ENCODE measurements at places on chromosomes 5 and 9.

DNA sequence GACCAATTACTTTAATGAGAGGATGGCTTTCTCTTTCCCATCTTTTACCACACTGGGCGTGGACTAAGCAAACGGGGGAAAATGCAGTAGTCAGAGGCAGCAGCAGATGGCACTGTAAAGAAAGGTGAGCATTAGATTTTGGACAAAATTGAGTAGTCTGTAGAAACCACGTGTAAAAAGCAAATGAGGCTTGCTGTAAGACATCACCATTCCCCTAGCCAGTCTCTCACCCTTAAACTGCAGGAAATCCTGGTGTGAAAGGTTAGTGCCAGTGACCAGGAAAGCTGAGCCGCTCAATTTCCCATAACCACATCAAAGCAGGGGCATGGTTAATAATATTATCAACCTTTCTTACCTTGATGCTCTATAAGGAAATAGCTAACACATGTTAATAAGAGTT lies 31.8 kb downstream of the SPATA31C2 start:
- DNase-seq, result no peak

DNA sequence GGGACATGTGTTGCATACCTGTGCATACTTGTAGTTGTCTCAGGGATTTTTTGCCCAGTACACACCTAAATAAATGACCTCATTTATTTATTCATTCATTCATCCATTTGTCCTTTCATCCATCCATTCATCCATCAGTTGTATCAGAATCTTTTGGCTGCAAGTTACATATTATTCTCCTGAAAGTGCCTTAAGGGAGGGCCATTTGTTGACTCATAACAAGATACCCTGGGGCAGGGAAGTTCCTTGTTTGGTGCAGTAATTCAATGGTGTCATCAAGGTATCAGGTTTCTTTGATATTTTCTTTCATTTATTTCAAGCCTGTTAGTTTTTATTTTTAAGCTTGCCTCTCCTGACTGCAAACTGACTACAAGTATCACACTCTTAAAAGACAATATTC lies 597.9 kb upstream of the TLE4 start:
- no peak for DNase-seq

GRCh38 chr5:172004824-172005237 lies 1.6 kb downstream of the FBXW11 start:
- no peak for DNase-seq

GRCh38 chr9:5518171-5518936 lies 8.0 kb downstream of the PDCD1LG2 start:
- no peak for DNase-seq

DNA sequence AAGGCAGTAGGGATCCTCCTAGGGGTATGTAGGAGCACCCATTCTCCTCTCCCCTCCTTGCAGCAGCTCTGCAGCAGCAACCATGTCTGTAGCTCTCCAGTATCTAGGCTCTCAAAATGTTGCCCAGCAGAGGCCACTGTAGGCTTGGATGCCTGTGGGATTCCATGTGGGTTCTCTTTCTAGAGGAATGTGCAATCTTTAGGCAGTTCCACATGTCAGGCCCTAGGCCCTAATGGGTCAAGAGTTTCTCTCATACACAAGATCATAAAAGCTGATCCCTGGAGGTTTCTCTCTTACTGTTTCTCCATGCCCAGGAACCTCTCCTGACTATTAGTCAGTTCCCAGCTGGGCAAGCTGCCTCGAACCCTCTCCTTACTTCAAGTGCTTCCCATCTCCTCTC lies 215.8 kb downstream of the FRMD3 start:
- DNase-seq, result no peak

DNA sequence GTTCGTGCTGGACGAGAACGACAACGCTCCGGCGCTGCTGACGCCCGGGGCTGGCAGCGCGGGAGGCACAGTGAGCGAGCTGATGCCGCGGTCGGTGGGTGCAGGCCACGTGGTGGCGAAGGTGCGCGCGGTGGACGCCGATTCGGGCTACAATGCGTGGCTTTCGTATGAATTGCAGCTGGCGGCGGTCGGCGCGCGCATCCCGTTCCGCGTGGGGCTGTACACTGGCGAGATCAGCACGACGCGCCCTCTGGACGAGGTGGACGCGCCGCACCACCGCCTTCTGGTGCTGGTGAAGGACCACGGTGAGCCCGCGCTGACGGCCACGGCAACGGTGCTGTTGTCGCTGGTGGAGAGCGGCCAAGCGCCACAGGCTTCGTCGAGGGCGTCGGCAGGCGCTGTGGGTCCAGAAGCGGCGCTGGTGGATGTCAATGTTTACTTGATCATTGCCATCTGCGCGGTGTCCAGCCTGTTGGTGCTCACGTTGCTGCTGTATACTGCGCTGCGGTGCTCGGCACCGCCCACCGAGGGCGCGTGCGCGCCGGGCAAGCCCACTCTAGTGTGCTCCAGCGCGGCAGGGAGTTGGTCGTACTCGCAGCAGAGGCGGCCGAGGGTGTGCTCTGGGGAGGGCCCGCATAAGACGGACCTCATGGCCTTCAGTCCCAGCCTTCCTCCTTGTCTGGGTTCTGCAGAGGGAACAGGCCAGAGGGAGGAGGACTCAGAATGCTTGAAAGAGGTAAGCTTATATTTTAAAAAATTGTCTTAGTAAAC lies 2.2 kb downstream of the PCDHA13 start:
- no peak for DNase-seq

DNA sequence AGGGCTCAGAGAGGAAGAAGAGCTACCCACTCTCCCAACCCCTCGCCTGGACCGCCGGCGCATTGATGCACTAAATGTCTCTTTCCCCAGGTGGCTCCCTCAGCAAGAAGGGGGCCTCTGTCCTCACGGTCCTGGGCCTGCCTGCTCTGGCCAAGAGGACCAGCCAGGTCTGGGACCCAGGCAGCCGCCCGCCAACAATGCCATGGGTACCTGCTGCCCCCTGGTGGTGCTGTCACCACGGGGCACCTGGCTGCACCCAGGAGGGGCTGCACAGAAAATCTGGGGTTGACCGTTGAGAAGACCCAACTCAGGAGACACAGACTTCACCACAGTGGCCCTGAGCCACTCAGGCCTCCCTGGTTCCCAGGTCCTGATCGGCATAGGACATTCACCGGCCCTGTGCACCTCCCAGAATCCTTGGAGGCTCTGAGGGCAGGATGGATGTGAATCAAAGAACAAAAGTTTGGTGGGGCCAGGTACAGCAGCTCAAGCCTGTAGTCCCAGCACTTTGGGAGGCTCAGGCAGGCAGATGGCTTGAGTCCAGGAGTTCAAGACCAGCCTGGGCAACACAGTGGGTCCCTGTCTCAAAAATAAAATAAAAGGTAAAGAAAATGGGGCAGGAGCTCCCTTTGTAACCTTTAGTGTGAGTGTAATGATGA lies 2.4 kb upstream of the VAV2 start:
- DNase-seq, result peak; percentile 55

DNA sequence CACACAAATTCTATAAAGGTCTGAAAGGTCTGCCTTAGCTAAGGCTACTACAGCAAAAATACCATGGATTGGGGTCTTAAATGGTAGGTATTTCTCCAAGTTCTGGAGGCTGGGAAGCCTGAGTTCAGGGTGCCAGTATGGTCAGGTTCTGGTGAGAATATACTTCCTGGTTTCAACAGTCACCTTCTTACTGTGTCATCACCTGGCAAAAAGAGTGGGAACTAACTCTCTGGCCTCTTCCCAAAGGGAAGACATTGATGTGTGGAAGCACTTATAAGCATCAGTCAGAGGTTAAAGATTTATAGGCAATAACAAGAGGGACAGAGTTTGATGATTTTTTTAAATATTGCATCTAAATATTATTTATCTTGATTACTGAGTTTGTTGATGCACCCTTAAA lies 53.0 kb downstream of the ZNF622 start:
- no peak for DNase-seq

- no peak for DNase-seq
These were observed 570 bp downstream of the CREBRF start for GRCh38 chr5:173056783-173057061.

- DNase-seq, result no peak
These were observed 48.4 kb upstream of the PWWP2A start for GRCh38 chr5:160167624-160168165.

DNA sequence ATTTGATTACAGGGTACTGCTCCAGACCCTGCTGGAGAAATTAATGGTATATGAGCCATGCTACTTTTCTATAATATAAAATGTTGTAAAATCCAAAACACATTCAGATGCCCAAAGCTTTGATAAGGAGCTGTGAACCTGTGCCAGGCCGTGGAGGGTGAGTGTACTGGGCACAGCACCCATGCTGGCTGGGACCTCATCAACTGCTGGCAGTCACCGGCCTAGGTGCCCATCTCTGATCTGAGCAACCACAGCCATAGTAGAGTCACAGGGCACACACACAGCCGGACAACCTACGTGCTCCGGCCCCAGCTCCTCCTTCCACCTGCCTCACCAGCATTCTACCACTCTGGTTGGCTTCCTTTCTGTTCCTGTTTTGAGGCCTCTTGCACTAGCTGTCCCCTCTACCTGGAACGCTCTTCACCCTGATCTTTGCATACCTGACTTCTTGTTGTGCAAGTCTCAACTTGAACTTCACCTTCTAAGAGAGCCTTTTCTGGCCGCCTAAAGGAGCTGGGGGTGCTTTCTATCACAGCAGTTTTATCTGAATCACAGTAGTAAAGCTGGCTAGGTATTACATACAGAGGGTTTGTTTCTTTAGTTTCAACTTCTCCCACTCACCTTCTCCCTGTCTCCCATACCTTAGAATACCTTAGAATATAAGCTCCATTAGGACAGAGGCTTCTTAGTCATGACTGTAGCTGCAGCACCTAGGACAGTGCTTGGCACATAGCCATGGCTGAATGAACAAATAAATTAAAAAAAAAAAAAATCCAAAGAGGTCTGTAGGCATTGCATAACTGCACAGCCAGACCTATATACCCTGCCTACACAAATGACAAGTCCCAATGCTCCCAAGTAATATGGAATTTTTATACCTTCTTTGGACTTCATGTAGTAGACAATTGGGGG lies 51.7 kb downstream of the MED27 start:
- no peak for DNase-seq

DNA sequence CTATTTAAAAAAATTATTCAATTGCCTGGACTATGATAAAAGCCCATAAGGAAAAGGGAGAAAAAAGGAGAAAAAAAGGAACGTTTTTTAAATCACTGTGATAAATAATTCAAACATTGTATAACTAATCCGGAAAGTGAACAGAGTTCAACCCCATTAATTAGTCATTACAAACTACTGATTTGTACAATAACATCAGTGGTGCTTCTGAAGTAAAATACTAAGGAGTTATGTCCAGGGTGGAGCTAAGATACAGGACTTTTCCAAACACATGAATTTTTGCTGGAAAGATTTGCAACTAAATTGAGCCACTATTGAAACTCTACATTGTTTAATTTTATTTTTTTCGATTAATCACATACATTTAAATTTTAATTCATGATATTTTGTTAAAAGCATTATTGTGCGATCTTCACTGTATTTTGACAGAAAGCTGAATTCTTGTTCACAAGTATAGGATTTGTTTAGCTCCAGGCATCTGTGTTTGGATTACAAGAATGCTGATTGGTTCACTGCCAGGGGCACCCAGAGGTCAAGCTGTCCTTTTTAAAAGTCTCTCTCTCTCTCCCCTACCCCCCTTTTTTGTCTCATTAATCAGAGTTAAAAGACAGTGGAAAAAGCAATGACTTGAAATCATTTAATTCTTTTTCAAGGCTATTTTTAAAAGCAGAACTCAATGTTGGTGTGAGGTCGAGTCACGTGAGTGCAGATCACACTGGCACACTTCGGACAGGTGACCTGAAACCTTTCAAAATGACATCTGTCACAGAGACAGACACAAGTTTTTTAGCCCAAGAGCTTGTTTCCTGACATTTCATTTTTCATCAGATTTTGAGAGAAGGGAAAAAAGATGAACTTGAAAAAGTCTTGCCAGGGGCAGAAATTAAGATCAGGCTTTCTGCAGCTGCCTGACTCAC lies 387.3 kb downstream of the NR2F1-AS1 start:
- no peak for DNase-seq

- no peak for DNase-seq
These were observed 58.8 kb upstream of the RNF130 start for GRCh38 chr5:180130291-180130869.

DNA sequence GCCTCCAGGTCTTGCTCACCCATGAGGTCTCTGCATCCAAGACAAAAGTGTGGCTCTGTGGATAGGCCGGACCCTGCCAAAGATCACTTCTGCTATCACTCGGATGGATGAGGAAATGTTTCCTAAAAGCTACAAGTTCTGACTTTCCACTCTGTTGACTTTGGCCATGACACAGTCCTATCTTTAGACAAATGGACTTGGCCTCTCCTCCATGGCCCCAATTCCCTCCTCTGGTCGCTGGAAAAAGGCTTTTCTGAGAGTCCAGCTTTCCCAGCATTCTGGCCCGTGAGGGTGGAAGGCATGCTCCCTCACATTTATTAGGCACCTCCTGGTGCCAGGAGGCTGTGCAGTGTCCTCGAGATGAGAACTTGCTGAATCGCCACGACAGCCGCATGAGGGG lies 83.1 kb downstream of the COL27A1 start:
- DNase-seq, result no peak

GRCh38 chr9:112556497-112557442 lies 70.1 kb downstream of the KIAA1958 start:
- DNase-seq, result no peak

DNA sequence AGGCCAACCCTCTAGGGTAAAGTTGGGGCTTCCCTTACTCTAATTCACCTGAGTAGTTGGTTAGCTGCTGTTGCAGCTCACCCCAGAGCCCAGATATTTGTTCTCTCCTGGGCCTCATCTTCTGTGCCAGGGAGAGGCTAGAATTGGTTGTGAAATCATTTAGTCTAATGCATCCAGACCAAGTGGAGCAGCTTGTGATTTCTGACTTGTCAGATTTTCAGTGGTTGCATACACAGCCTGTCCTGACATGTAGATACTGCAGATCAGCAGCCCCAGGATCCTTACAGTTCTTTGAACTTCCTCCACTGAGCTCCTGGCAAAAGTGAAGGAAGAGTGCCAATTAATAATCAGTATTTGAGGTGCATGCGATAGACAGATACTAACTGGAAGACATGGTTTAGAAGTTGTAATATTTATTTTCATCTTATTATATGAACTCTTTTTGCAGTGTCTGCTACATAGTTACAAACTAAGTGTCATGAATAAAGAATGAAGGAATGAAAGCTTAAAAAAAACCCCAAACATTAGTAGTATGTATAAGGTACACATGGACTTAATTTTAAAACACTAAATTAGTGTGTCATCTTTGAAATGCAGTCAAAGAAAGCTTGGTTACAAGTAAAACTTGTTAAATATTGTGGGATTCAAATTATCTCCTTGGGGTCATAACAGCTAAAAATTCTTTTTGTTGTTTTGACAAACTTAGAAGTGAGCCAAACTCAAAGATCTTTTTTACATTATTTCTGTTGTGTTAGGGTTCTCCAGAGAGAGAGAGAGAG lies 128.5 kb downstream of the VPS13A start:
- DNase-seq, result no peak

DNA sequence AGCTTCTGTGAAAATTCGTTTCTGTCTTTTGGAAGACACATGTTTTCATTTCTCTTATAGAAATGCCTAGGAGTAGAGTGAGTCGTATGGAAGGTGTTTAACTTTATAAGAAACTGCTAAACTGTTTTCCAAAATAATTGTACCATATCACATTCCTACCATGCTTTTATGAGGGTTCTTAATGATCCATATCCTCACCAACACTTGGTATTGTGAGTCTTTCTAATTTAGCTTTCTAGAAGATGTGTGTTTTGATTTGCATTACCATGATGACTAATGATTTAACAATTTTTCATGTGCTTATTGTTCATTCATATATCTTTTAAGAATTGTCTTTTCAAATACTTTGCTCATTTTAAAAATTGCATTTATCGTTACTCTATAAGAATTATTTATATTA lies 223.6 kb downstream of the COMMD10 start:
- DNase-seq, result no peak
